ENCODE measurements at places on chromosomes 5 and 9.

DNA sequence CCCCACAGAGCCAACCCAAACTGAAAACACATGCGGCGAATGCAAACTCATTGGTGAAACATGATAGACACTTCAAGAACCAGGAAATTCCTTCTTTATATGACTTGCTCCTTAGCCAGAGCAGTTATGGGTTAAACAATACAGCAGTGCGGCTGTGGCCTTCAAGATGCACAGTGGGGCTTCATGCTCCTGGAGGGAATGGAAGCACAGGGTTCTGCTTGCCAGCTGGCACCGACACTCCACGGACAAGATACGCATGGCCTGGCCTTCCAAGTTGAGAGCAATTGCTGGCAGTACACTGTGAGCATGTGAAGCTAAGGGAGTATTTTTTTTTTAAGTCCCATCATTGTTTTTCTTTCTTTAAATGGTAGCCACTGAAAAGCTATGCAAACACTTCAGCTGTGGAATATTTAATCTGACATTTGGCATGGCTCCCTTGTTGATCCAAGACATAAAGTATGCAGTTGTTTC lies 451.6 kb upstream of the CD180 start:
- DNase-seq, result no peak

- DNase-seq, result no peak
Observed at GRCh38 chr5:132497488-132497997, 7.0 kb upstream of the IRF1 start.

DNA sequence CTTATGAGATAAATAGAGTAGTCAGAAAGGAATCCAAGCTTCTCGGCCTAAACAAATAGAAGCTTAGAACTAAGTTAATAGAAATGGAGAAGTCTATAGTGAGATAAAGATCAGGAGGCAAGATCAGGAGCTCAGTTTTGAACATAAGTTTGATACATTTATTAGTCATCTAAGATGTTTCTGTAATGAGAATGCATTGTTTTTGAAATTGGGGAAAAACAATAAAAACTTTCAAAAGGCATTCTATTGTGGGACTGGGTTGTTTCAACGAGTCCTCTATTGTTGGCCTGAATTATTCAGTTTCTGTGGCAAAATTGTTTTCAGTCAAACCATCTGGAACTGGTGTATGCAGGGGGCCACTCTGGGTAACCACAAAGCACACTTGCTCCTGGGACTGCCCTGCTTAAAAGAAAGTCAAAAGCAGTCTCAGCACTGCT lies 181.0 kb upstream of the CLINT1 start:
- DNase-seq, result no peak

GRCh38 chr9:121019273-121019672 lies 30.8 kb downstream of the C5 start:
- no peak for DNase-seq

DNA sequence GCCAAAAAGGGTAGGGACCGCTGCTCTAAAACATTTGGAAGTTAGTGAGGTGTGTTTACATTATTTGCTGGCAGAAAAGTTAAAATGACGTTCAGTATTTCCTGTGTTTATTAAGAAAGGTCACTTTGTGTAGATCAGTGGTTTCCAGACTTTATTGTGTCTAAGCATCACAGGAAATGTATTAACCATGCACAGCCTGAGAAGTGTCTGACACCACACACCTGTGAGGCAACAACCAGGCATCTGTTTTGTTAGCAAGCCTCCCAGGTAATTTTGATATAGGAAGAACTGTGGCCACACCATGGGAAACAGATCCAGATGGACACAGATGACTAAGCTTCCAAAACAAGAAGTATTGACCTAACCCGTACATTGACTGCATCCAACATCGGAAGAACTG lies 12.0 kb downstream of the TTC1 start:
- no peak for DNase-seq

GRCh38 chr9:19138084-19138483 lies 10.8 kb upstream of the PLIN2 start:
- DNase-seq, result no peak

GRCh38 chr9:128323791-128324190 lies 1.2 kb downstream of the COQ4 start:
- no peak for DNase-seq

DNA sequence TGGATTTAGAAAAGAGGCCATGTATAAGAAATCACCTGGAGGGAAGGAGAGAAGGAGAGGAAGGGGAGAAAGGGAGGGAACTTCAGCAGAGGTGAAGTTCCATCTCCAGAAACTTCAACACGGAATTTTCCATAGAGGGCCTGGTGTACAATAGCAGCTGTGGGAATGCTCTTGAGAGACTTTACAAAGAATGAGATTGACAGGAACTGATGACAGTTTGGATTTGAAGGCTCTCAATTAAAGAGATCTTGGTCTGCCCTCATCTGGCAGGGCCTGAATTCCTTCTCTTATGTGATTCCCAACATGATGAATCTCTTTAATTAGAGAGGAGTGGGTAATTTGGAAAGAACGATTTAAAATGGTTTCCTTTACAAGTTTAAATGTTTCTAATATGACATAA lies 143.5 kb downstream of the MLLT3 start:
- DNase-seq, result no peak

DNA sequence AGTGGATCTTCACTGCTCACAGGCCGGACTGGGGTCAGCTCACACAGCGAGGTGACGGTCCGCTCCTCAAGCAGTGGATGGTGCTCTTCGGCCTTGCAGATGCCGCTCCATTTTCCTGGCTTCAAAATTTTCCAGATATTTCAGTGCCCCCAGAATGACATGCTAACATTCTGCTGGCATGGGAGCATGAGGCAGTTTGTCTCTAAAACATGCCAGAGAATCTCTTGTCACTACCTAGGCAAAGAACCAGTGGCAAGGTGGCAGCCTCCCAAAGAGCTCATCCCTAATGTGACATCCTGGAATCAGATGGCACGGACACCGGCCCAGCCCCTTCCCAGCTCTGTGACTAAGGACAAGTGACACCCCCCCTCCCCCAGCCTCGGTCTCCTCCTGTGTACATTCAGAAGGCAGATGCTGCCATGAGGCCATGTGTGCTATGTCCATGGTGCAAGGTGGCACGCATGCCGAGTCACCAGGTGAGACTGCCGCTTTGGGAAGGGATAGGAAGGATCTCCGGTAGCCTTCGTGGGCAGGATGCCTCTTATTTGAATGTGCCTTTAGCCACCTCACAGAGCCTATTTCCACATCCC lies 2.7 kb downstream of the S1PR3 start:
- DNase-seq, result no peak

DNA sequence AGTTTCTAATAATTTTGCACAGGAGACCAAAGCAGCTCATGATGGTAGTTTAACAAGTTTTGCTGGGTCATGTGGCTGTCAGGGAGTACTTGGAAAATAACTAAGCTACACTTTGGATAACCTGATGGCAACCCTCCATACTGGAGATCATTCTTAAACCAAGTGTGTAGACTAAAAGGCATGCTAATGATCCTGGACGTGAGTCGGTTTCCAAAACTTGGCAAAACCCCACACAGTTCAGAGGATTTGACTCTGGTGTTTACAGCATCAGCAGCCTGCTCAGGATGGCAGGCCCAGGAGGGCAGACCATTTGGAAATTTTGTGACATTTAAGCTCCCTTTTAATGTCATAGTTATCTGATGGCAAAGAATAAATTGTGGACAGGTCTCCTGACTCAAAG lies 196.5 kb upstream of the EFNA5 start:
- no peak for DNase-seq

DNA sequence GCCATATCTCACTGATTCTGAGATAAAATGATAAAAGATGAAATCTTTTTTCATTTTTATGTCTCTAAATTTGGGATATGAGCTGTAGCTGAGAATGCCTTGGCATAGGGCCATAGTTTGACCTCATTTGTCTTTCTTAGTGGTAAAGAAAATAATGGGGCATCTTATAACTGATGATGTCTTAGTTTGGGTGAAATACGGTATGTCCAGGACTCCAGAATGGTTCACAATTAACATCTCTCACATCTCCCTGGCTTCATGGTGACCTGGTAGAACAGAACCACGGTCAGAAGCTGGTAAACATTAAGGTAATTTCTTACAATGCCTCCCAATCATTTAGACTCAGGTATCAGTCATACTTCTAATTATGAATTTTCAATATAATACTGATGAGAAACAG lies 250.8 kb downstream of the MAT2B start:
- DNase-seq, result no peak

DNA sequence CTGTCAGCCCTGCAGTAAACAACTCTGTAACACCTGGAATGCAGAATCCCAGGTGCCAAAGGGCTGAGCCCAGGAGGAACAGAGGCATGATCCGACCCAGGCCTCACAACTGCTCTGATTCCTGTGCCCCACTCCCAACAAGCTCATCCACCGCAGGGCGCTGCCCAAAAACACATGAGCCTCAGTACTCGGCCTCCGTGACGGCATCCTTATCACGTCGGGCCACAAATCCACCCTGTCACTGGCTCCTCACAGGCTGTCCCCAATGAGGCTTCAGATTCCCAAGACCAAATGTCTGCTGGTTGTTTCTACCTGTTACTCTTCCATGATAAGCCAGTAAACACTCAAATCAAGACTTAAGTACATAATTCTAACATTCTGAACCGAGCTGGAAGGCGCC lies 15.2 kb downstream of the QSOX2 start:
- DNase-seq, result no peak

- DNase-seq, result no peak
Observed at GRCh38 chr5:92939428-92939827, 641.6 kb downstream of the NR2F1-AS1 start.

DNA sequence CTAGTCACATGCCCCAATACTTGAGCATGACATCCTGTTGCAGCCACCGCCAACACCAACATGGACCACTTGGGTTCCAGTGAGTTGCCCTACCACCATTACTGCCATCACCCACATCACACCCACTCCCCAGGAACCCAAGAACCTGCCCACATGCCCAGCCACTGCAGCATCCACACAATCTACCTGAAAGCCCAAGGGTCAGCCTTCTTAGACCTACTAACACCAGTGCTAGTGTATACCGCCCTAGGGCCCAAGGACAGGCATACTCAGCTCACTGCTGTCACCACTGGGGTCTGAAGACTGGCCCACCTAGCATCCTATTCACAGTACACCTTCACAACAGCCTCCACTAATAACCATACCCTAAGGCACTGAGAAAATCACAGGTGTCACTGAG lies 82.0 kb downstream of the SYK start:
- no peak for DNase-seq

GRCh38 chr5:164013077-164013670 lies 507.8 kb downstream of the MAT2B start:
- DNase-seq, result no peak

GRCh38 chr5:143373076-143373475 lies 30.4 kb downstream of the NR3C1 start:
- DNase-seq, result no peak

- DNase-seq, result no peak
Observed at GRCh38 chr9:34898846-34899245, 59.2 kb upstream of the PHF24 start.

DNA sequence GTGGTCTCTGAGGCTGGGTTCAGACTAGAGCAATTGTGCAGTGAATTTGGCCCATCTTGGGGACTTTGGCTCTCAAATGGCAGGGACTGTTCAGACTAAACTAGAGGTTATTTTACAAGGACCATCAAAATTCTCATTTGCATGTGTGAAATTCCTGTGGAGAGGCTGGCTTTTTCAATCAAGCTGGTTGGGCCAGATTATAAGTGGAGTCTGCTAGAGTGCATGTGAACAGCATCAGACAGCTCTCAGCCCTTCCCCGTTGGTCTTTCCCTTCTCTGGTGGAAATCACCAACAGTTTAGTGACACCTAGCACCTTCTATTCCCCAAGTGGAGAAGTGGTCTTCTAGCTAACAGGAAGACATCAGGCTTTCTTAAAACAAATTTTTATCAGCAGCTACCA lies 301.3 kb downstream of the CWC27 start:
- no peak for DNase-seq

All from stimulated activated CD4-positive, alpha-beta T cell treated with anti-CD3 and anti-CD28 coated beads, Interleukin-1b, Interleukin-23, amount 100 ng/mL, for 1 hour (primary cell).